ENCODE measurements at places on chromosomes 11 and 22. TPM values are rescaled to one million over a fixed set of nuclear protein-coding genes. Genes with fewer than 3 reads are reported as not detected.

DNA sequence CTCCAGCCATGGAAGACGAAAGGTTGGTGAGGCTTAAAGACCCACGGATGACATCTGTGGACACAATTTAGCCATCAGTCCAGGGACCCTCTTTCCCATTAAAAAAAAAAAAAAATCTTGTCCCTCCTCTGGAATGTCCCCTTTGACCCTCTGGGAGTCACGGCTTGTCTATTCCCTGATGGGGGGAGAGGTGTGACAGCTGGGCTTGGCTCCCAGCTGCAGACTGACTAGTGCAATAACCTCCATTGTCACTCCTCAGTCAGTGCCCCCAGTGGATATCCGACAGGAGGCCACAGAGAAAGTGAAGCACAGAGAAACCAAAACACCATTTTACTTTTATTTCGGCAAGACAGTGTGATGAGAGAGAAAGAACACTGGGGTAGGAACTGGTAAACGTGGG lies 2.7 kb upstream of the VSIG2 start:
- H3K27me3 ChIP-seq: peaks cover 90% of the 10 kb centered on the region
- DNase-seq: no peak
- H3K4me3 ChIP-seq: no peak overlapping the region
- no peak overlapping the region for H3K27ac ChIP-seq

- H3K4me1 ChIP-seq: peaks cover 8% of the 10 kb centered on the region
- H3K4me3 ChIP-seq: no peak overlapping the region
These were observed 108.4 kb downstream of the FAT3 start for GRCh38 chr11:92332986-92333385.

GRCh38 chr22:45908961-45909360 lies 68.0 kb downstream of the WNT7B start:
- H3K27ac ChIP-seq: no peak overlapping the region
- H3K4me1 ChIP-seq: no peaks in the 10 kb centered on the region
- no peaks in the 10 kb centered on the region for H3K36me3 ChIP-seq
- no peak overlapping the region for H3K4me3 ChIP-seq
- no peak for DNase-seq

DNA sequence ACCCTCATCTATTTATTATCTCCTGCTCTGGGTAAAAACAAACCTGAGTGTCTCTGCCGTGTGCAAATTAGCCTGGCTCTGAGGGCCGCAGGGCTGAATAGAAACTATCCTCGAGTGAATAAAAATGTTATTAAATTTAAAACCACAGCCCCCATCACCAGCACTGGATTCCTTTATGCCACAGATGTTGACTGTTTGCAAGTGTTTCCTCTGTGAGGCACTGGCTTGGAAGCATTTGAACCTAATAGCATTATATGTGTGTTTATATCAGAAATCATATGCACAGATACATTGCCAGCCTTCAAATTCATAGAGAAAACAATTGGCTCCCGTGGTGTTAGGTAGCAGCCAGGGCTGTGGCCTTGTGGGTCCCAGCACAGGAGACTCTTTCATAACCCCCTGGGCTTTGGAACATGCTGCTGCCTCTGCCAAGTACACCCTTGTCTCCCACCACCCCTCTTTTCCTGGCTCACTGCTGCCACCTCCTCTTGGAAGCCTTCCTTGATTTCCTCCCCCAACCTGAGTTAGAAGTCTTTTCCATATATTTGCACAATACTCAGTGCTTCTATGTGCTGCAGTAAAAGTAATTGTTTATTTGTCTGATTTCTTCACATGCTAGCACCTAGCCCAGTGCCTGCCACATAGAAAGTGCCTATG lies 294.4 kb downstream of the DDX10 start:
- H3K27me3 ChIP-seq: no peaks in the 10 kb centered on the region
- no peaks in the 10 kb centered on the region for H3K36me3 ChIP-seq
- no peak for DNase-seq
- peaks cover 5% of the 10 kb centered on the region for H3K4me1 ChIP-seq
- H3K27ac ChIP-seq: no peak overlapping the region
- H3K4me3 ChIP-seq: no peak overlapping the region

The CHRDL2 gene
- 0.33 TPM for total RNA-seq

Data from H9 (cell line).